Fibroblast of lung (primary cell): ENCODE measurements at places on chromosomes 6 and 20. TPM values are rescaled to one million over a fixed set of nuclear protein-coding genes. Genes with fewer than 3 reads are reported as not detected.

TRIM15 gene
- not detected in 2 replicates for total RNA-seq

RNF39 gene
- total RNA-seq, result not detected in 2 replicates

MEP1A gene
- not detected in 2 replicates for total RNA-seq

TCF21 gene
- 8.2 and 11.1 TPM in 2 replicates for total RNA-seq

HLA-DRB1 gene
- total RNA-seq, result under 0.01 and 0.26 TPM in 2 replicates

SLC22A3 gene
- under 0.01 and 0.26 TPM in 2 replicates for total RNA-seq

GRCh38 chr20:32966881-32967781, 37.1 kb downstream of the SUN5 start:
- no peak for DNase-seq

- no peak for DNase-seq
Observed at GRCh38 chr20:62760856-62761758, 35.2 kb upstream of the MRGBP start.

DNA sequence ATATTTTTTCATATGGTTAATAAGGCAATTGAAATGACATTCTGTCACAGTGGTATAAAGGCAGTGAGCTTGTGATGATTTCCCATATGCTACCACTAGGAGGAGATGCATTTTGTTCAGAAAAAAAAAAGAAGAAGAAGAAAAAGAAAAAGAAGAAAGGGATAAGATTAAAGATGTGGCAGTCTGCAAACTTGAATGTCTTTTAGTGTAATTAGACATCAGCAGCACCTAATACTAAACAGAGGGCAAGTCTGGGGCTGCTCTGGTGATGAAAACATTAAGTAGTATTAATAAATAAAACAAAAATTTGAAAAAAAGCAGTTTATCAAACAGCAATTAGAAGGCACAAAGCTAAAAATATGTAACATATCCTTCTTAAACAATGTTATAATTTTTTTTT, 95.4 kb upstream of the DEFB112 start:
- no peak for DNase-seq

GRCh38 chr6:113047148-113047547, 700.0 kb downstream of the RFPL4B start:
- DNase-seq, result peak; percentile 72

GRCh38 chr20:34808583-34808982, 16.9 kb downstream of the NCOA6 start:
- DNase-seq, result no peak

- no peak for DNase-seq
Observed at GRCh38 chr6:169225887-169226286, 27.8 kb downstream of the THBS2 start.

- no peak for DNase-seq
Observed at GRCh38 chr6:16415677-16416076, 177.3 kb downstream of the GMPR start.

- no peak for DNase-seq
Observed at GRCh38 chr20:6074145-6074561, 20.3 kb upstream of the LRRN4 start.

DNA sequence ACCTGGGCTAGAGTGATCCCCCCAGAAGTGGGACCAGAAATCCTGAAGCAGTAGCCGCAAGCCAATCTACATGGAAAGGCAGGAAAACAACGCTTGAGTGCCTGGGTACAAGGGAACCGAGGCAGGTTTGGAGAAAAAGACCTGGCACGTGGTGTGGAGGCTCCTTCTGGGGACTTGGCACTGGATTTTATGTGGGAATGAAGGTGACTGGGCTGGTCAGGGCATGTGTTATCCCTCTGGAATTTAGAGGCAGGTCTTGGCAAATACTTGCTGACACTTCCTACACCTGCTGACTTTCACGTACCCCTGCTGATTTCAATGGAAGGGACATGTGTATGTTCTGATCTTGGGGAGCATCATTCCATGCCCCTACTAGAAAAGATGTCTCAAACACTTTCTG, 25.0 kb upstream of the FAM217A start:
- no peak for DNase-seq

GRCh38 chr6:148974351-148974750, 227.5 kb downstream of the UST start:
- no peak for DNase-seq

- no peak for DNase-seq
Observed at GRCh38 chr6:145139895-145140294, 595.4 kb downstream of the EPM2A start.

GRCh38 chr20:18638768-18639167, 50.9 kb downstream of the DTD1 start:
- DNase-seq, result no peak

DNA sequence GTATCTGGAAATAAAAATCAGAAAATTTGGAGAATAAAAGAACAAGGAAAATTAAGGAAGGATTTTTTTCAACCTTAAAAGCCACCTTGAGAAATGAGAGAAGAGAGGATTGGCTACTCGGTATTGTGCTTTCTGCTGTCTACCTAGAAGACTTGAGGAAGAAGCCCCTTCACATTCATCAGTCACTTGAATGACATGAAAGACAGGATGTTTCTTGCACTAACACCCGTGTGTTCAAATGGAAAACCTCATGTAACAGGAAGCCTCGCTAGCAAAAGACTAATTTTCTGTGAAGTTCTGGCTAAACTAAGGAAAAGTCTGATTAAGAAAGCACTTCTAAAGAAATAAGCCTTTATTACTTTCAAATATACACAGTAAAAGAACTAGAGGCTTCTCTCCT, 69.9 kb downstream of the OLIG3 start:
- DNase-seq, result no peak

DNA sequence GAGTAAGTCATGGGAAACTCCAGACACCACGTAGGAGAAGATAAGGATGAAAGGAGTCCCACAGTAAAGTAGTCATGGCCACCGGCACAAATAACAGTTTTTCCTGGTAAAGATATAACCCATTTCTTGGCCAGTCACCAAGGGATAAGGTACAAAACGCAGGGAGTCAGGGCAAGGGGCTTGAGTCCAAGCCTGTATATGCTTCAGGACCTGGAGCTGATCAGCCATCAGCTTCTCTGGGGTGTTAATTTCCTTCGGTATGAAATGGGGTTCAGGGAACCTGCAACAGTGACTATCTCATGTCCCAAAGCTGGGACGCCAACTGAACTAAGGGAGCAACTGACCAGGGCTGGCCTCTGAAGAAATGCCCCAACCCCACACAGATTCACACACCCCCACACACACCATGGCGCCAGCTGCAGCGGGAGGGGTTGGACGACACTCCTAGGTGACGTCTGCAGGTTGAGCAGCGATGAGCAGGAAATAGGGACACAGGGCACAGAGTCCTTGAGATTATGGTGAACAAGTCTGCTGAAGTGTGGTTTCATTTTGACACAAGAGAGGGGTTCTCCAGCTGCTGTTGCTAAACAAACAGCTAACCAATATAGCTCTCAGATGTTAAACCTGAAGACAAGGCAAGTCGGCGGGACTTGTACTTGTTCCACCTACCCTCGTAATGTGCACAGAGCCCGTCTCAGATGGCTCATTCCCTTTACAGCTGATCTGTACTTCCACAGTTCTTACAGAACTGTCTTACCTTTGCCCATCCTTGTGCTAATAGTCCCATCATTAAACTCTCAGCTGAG, 7.4 kb upstream of the ADTRP start:
- DNase-seq, result no peak

- DNase-seq, result no peak
Observed at GRCh38 chr20:33689493-33689892, 3.3 kb upstream of the E2F1 start.

DNA sequence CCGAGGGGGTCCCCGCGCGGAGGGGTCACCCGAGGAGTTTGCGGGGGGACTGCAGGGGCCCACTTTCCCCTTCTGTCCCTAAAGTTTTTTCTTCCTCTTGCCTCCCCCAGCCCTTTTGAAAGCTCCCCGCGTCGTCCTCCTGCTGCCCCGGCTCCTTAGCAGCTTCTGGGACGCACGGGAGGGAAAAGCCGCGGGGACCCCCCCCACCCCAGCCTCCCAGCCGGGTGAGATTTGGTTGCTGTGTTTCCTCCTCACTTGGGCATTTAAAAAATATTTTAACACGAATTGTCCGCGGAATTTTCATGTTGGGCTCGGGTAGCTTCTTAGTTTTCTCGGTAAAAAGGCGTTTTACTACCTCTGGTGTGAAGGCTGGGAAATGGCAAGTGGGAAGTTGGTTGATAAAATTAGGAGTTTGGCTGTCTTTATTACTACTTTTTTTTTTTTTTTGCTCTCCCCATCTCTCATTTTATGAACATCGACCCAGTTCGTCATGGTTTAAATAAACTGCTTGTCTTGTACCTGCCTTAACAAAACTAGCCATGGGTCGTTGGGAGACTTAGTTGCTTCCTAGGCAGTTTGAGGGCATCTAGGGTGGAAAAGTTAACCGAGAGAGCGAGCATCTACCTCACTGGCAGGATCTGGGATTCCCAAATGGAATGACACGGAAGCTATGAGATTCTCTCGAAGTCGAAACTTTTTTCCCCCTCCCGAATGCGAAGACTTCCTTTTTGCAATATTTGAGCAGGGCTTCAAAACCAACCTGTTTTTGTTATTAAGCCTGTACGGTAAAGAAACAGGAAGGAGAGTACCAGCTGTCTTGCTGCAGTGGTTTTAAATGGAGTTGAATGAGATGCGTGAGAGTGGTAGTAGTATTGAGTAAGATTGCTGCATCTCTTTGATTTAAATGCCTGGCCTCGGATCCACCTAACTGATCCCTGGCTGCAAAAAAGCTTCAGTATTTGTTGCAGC, 868 bp downstream of the NCOA3 start:
- peak; percentile 47 for DNase-seq

DNA sequence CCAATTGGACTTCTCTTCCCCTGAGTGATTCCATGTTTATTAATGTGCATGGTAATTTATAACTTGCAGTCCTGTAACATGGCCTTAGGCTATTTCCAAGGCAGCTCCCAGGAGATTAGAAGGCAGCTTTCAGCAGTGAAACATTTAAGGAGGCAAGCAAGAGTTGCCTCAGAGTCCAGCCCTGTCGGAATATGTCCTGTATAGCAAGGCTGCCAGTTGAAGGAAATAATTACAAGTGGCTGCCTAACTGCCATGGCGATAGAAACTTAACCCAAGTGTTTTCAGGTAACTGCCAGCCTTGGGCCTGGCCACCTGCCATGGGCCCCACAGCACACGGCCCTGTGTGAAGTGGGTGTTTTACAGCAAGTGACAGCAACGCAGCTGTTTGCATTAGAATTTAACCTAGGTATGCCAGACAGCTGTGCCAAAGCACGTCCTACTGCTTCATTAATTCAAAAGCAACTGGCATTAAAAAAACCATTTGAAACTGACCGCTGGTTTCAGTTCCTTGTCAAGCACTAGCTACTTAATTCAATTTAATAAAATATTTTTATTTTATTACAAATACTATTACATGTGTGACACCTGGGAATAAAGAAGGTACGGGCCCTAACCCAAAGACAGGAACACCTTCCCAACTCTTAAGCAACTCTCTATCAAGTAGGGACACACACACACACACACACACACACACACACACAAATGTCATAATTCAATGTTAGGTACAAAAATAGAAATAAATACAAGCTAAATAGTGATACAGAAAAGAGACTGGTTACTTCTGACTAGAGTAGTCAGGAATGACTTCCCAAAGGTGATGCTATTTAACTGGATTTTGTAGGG, 151.8 kb upstream of the HEY2 start:
- no peak for DNase-seq

DNA sequence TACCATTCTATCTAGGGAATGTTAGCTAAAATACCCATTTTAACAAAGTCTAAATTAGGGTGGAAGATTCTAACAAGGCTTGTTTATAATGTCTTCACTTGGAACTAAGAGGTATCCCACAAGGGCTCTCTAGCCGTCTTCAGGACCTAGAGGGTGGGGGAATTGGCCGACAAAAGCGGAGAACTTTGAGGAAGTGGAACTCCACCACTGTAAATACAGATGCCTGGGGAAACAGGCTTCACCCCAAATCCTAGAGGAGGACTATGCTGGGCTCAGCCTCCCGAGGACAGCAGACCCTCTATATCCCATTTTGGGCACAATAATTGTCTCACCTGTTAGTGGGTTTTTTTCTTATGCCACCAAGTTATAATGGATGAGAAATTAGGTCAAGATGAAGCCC, 58.0 kb upstream of the TFB1M start:
- DNase-seq, result no peak

- DNase-seq, result no peak
Observed at GRCh38 chr20:55004044-55004443, 528.7 kb downstream of the DOK5 start.

- no peak for DNase-seq
Observed at GRCh38 chr6:154359161-154359574, 2.6 kb upstream of the IPCEF1 start.

GRCh38 chr6:52523378-52524142, 53.3 kb downstream of the TRAM2 start:
- DNase-seq, result no peak

- DNase-seq, result no peak
Observed at GRCh38 chr6:134730013-134730412, 219.9 kb downstream of the ALDH8A1 start.

GRCh38 chr20:16740365-16741072, 7.6 kb upstream of the OTOR start:
- no peak for DNase-seq

DNA sequence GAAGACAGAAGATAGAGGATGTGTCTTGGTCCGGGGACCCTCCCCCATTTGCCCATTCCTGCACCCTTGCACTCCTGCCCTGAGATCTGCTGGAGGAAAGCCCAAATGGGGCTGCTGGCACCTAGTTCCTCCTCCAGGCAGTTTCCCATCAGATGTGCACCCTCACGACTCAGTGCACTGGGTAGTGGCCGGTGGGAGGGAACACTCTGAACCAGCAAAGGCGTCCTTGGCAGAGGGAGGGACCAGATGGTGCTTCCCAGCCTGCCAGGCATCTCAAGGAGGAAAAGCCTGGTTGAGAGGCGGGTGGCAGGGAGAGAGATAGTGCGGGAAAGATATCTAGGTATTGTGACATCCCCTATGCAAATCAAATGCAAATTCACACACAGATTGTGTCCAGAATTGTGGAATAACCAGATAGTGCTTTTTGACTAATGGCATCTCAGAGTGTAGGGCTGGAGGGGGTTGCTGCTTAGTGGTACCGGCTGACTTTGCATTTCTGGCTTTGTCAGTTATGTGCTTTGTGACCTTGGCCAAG, 19.5 kb downstream of the TMEM151B start:
- DNase-seq, result no peak

DNA sequence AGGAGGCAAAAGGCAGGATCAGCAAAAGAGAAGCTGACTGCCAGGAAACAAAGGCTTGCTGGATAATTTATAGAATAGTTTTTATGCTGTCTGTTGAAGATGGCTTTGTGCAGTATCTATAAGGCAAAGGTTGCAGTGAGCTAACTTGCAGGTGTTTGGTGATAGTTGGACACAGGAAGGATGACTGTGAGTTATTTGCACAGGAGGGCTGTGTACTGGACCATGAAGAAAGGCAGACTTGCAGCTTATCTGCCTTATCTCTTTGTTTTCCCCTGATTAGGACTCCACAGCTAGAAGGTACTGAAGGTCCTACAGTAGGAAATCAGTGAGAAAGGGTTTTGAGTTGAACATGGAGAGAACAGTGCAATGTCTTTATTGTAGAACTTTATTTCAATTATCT, 2.1 kb downstream of the BTN1A1 start:
- no peak for DNase-seq
